ENCODE measurements at places on chromosomes 7 and 10.
A peak's percentile ranks its signal among the peaks of the same experiment; 100 is the strongest.

DNA sequence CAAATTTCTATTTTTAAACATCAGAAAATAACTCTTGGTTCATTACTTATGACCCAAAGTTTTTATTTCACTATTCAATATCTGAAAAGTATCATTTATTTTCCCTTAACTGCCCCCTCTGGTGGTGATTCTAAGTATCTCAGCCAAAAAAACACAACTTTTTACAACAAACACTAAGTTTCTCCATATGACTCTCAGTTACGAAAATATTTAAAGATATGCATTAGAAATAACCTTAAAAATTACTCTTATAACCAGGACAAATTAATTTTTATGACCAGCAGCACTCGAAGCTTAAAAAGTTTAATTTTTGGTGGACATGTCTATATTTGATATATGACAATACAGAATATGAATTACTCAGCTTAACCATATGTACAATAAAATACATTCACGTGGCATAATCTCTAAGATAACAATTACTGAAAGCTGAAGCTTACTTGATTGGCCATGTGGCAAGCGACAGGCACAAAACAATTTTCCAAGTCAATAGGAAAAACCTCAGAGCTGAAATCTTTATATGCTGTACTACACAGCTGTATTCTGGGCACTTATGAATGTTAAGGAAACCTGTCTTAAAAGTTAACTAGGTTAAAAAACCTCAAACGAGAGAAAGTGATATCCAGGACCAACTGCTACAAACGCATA lies 2.3 kb downstream of the HNRNPA2B1 start:
- peak; percentile 29 for DNase-seq

DNA sequence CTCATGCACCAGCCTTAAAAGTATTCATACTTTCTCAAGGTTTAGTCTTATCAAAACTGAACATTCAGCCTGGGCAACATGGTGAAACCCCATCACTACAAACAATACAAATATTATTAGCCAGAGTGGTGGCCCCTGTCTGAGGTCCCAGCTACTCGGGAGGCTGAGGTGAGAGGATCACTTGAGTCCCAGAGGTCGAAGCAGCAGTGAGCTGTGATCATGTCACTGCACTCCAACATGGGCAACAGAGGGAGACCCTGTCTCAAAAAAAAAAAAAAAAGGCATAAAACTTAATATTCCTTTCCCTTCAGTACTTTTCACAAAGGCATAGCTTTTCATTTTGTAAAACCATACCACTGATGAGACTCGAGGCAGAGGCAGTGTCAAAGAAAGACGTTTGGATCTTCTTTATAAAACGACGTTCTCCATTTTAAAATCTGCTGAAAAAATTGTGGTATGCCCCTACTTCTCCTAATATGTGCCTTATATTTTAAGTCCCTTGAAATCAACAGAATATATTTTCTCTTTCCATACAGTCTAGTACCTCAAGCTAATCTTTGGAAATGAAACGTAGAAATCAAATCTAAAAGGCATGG lies 1.9 kb downstream of the NSUN6 start:
- no peak for DNase-seq

- no peak for DNase-seq
Measured at GRCh38 chr10:101867931-101868330, 24.3 kb upstream of the KCNIP2 start.

DNA sequence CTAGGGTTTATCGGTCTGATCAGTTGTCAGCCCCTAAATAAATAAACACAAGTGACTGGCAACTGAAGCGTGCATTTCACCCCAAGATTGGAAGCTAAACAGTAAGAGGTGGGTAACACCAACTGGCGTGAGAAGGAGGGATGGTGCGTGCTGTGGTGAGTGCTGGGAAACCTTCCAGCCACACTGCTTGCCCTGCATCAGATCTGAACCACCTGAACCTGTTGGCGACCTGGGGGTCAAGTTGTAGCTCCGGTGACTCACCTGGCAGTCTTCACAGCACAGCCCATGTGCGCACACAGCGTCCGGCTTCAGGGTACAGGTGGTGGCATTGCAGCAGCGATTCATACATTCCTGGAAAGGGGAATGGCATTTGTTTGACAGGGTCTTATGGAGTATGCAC lies 170.1 kb downstream of the FANK1 start:
- no peak for DNase-seq

- peak; percentile 20 for DNase-seq
Measured at GRCh38 chr10:451021-451471, 238.4 kb downstream of the DIP2C start.

DNA sequence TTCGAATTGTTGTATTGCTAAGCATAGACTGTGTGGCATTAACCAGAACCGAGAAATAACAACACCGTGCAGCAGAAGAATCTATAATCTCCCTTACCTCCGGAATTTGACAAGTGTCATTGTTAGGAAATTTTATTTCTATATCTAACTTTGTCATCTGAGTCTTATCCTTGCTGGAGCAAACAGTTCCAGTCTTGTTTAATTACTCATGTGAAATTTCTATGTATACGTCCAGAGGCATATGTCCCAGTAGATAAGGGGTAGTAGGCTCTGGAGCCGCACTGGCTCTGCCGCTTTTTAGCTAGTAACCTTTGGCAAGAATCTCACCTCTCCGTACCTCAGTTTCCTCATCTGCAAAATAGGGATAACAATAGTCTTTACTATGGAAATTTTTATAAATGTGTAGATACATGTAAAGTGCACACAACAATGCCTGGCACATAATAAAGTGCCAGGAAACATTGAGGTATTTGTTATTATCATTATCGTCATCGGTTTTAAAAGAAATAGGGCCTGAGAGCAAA lies 228.6 kb downstream of the VTI1A start:
- no peak for DNase-seq

- DNase-seq: no peak
Measured at GRCh38 chr10:73506491-73506890, 10.7 kb upstream of the PPP3CB start.

DNA sequence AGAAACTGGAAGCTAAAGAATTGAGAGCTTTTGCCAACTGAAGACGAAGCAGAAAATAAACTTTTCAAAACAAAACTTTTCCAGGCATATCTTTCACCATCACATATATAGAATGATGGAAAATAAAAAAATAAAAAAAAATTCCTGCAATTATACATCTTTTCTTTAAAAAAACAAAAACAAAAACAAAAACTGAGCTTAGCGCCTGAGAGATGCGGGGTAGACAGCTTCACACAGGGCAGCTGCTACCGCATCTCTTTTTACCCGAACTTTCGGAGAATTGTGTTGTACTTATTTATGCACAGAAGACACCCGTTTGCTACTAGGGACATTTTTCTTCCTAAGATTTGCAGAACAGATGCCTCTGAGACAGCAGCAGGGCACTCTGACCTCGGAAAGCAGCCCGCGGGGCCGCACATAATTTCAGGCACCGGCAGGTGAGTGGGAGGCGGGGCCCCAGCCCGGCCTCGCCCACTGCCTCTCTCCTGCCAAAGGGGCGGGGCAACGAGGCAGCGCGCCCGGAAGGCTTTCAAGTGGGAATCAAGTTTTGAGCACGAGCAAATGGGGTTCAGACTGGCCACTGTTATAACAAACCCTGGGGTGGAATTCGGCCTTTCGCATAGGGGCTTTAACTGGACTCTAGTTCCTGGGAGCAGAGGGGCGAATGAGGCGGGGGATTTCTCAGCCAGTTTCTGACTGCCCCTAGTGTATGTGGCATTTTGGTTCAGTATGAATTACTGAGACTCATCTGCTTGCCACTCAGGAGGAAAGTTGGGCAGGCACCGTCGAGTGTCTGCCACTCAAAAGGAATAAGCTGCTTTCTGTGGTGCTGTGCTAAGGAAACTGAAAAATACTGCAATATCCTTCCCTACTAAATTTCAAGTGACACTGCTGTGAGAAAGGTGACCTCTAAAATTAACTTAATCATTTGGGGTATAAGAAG lies 18.5 kb upstream of the FAM133B start:
- DNase-seq: peak; percentile 15

Measured in midbrain (tissue), 1 donor.